ENCODE measurements at places on chromosomes 3 and 15.
A peak's percentile ranks its signal among the peaks of the same experiment; 100 is the strongest.

DNA sequence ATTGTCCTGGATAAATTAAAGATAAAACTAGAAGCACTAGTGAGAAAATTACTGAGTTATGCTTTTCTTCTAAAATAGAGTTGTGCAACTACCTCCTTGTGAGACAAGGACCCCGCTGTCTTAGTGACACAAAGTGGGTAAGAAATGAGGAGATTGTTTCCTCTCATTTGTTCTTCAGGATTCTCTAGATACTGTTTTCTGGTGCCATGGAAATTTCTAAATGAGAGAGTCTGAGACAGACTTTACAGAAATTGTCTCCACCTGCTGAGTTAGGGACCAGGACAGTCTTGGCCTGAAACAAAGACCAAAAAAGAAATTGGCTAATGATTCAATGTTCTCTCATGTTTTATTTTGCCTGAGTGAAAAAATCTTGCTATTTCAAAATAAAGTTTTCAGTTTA is 427.5 kb downstream of the TUSC7 start:
- DNase-seq: no peak

DNA sequence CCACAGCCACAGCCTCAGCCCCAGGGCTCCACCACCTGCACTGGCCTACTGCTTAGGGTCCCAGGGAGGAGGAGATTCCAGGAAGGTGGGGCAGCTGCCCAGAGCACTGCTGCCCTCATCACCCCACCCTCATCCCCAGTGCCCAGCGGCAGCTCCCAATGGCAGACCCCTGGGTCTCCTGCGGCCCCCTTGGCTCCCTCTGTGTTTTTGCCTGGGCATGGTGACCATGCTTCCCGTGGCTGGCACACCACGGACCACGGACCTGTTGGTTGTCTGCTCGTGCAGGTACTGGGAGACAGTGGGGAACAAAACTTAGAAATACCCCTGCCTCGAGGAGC is 2.7 kb downstream of the CHST13 start:
- DNase-seq: no peak

GRCh38 chr15:91704343-91704742 is 149.2 kb upstream of the SLCO3A1 start:
- no peak for DNase-seq

GRCh38 chr3:196604548-196604947 is 34.9 kb upstream of the NRROS start:
- peak; percentile 47 for DNase-seq

GRCh38 chr3:130548356-130548755 is 31.4 kb downstream of the COL6A6 start:
- DNase-seq: no peak

DNA sequence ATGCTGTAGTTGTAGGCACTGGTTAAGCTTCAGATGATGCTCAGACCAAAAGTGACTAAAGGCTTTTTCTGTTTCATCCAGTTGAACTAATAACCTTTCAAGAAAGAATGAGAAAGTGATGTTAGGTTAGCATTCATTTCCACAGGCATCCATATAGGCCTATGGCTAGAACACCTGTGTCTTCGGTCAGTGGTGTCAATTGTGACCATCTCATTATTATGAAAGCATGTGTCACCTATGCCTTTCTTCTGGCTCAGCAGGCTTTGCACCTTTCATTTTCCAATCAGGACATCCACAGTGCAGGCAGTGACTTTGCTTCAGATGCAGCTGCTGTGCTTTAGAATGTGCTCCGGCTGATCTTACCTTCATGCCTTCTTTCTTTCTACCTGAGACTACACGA is 57.9 kb downstream of the B3GNT5 start:
- DNase-seq: no peak

DNA sequence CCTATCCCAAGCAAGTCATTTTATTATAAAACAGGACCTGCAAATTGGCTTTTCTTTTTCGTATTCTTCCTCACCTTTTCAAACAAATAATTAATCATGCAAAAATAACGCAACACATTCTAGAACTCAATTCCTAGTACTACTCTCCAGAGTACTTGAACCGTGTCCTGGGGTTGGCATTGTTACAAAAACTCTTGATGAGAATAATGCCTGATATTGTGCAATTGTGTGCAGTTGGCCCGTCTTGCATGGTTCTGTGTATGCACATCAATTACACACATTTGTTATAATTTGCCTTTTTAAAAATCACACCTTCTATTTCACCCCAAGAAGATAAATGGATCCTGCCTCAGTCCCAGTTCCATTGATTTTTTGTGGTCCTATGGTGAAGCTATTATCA is 205.4 kb downstream of the EPHB1 start:
- DNase-seq: no peak

DNA sequence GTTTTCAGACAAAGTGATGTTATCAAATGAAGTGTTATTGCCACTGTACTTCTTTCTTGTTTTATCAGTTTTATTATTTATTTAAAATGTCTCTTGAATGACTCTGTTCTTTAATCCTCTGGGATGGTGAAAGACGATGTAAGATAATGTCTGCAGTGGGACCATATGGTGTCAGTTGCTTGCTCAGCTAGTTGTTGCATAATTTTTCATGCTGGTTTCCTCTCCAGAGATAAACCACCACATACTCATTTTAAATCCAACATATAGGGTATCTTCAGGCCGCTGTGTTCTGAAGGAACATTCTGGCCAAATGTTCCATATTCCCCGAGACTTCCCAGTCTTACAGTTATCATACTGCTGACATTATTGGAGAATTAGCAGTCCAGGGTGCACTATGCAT is 75.9 kb downstream of the GABRG3 start:
- no peak for DNase-seq

Data from stimulated activated CD4-positive, alpha-beta T cell treated with anti-CD3 and anti-CD28 coated beads, Interleukin-12 subunit alpha, Interleukin-12 subunit beta, amount 100 ng/mL, for 48 hours (primary cell).